ENCODE measurements at places on chromosomes 12 and 14.
A peak's percentile ranks its signal among the peaks of the same experiment; 100 is the strongest.

DNA sequence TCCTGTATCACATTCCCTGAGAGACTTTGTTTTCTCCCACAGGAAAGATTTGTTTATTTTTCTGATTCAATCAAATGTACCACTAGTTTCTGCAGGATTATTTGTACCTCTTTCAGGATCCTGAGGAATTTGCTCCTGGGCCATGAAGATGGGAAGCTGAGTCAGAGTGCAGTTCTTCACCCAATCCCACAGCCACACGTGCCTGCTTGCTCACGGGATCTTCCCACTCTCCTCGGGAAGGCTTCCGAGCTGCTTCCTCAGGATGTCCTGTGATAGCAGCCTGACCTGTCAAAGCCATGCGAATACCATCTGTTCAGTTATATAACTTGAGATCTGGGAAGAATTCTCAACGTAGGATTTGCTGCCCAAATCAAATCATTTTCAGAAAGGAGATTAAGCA is 41.8 kb upstream of the HIF1A start:
- DNase-seq: peak; percentile 44

- DNase-seq: no peak
Observed at GRCh38 chr12:52349196-52349595, 18.1 kb downstream of the KRT85 start.

DNA sequence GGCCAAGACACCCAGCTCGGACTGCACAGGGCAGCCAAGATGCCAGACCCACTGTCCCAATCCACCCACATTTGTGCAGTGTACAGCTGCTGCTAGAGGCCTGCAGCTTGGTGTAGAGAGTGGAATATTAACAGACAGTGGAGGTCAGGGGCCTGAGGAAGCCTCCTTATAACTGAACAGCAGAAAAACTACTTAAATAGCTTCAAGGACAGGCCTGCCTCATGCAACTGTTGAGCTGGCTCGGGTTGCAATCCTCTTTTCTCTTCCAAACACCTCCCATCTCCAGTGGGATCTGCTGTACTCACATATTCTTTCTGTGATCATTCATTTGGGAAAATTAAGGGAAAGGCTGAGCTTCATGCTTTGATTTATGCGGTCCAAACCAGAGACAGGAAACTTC is 1043.2 kb upstream of the TMEM132C start:
- DNase-seq: no peak

DNA sequence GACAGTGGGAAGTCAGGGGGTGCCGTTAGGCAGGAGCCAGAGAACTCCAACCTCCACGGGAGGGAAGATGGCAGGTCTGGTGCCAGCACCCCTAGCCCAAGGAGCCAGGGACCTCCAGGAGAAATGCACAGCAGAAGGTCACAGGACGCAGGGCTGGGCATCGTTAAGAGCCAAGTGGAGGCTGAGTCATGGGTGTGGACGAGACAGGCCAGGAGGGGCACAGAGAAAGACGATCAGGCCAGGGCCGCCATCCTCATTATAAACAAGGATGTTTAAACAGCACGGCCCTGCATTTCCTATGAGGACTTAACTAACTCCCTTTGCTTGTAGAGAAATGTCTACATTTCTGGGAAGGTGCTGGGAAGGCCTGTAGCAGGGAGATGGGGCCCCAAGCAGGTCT is 77.9 kb upstream of the FZD10 start:
- DNase-seq: no peak

- DNase-seq: no peak
Observed at GRCh38 chr14:99412117-99413061, 68.3 kb downstream of the SETD3 start.

GRCh38 chr12:64968989-64969819 is 144.8 kb downstream of the TBC1D30 start:
- no peak for DNase-seq

- no peak for DNase-seq
Observed at GRCh38 chr14:63406333-63406732, 87.6 kb upstream of the GPHB5 start.

GRCh38 chr12:19652386-19652785 is 213.1 kb downstream of the AEBP2 start:
- DNase-seq: no peak

- DNase-seq: no peak
Observed at GRCh38 chr12:52019113-52019770, 12.5 kb downstream of the TAMALIN start.

DNA sequence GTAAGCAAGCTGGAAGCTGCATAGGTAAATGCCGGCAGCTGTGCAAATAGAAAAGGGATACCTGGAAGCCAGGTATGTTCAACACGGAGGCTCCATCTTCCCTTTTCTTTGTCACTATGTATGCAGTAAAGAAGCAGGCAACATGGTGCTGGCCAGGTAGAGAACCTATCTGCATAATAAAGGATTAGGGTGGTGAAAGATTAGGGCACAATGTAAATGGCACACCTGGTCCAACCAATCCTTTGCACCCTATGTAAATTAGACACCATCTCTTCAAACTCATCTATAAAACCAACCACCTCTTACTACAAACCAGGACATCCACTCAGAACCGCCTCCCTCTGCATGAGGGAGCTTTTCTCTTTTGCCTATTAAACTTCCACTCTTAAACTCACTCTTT is 32.3 kb downstream of the RPS29 start:
- no peak for DNase-seq

DNA sequence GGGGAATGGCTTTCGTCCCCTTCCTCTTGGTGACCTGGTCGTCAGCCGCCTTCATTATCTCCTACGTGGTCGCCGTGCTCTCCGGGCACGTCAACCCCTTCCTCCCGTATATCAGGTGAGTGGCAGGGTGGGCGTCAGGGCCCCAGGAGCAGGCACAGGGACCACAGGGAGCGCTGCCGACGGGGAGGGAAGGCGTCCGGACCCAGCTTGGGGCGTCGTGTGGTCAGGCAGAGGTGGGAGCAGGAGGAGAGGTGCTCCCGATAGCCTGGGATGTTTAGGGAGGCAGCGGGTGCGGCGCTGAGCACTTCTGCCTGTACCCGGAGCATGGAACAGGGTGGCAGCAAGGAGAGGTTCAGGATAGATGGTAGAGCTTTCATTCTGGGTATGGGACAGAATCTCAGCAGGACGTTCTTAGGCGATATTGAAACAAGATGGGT is 444 bp downstream of the DRAM1 start:
- DNase-seq: no peak

DNA sequence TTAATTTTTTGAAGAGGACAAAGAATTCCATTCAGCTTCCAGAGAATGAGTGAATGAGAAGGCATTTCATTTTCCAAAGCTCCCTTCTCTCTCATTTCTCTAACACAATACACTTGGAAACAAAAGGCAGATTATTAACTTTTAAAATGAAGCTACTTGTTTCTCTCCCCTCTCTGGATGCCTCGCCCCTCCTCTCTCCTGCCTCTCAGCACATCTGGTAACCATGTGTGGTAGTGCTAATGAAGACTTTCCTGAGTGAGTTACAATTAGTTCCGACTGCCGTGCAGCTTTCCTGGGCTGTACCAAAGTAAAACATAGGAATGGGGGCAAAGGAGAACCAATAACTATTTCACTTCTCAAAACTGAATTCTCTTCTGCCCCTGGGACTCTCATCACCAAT is 84.7 kb upstream of the SOX5 start:
- DNase-seq: no peak
